ENCODE measurements at places on chromosomes 5 and 9. TPM values are rescaled to one million over a fixed set of nuclear protein-coding genes. Genes with fewer than 3 reads are reported as not detected.

GAPT gene
- not detected for total RNA-seq

CCL21 gene
- not detected for total RNA-seq

DNA sequence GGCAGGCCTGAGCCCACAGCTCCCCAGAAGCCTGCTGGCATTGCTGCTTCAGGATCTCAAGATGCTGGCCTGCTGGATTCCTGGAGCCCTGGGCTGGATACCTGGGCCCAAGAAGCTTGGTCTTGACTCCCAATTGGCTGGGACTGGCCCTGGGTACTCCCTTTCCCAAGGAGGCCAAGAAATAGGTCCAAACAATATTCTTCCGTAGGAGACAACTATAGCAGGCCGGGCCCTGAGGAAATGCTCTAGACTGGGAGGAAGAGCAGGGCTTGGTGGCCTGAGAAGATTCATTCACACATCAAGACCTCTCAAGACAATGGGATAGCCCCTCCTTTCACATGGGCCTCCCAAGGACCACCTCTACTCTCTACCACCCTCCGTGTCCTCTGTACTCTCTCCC, 7.9 kb downstream of the CSF2 start:
- DNase-seq: no peak

- DNase-seq: peak; percentile 51
Measured at GRCh38 chr9:89603767-89604665, 796 bp upstream of the GADD45G start.

DNA sequence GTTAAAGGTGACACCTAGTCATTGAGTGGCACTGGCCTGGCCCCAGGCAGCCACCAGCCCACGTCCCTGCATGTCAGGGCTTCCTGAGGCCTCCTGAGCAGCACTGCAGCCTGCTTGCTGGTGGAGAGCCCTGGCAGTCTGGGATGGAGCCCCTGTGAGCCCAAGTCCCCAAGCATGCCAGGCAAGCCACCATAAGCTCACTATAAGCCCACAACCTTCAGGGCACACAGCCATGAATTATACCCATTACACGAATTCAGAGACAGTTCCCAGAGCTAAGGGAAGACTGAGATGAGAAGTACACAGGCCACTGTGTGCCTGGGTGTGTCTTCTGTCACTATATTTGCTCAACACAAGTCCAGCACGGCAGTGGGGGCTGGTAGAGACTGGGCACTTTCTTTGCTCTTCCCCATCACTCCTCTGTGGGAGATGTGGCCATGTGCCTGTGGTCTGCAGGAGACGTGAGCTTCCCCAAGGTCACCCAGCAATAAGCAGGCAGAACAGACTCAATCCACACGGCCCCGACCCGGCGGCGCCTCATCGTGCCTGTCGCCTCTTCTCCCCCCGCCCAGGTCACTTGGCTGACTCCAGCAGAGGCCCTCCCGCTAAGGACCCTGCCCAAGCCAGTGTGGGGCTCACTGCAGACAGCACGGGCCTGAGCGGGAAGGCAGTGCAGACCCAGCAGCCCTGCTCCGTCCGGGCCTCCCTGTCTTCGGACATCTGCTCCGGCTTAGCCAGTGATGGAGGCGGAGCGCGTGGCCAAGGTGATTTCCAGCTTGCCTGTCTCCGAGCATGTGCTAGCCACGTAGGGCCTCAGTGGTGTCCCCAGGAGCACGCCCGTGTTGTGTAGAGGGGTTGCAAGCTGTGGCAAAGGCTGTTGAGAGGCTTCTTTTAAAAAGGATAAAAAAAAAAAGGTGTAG, 114.8 kb downstream of the WNK2 start:
- DNase-seq: no peak

- no peak for DNase-seq
Measured at GRCh38 chr5:146622391-146622790, 106.4 kb upstream of the GPR151 start.

FOXD4L4 gene
- total RNA-seq: not detected

AGPAT2 gene
- 38.3 TPM for total RNA-seq

DNM1 gene
- total RNA-seq: 2.4 TPM

BARHL1 gene
- total RNA-seq: not detected

IRGM gene
- 1.8 TPM for total RNA-seq

DNA sequence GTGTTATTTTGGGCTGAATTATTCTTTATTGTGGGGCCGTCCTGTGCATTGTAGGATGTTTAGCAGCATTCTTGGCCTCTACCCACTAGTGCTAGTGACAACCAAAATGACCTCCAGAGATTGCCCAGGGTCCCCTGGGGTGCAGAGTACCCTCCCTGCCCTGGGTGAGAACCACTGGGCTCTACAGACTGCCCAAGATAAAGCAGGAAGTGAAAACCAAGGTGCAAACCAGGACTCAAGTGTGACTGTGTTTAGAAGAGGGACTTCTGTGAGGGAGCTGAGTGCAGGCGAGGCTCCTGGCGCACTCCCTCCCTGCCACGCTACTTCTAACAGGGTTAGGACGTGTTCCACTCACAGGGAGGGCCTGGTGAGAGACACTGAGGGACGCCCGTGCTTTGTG, 41.6 kb downstream of the USP20 start:
- DNase-seq: no peak

NIPAL4 gene
- total RNA-seq: 2.1 TPM

DNA sequence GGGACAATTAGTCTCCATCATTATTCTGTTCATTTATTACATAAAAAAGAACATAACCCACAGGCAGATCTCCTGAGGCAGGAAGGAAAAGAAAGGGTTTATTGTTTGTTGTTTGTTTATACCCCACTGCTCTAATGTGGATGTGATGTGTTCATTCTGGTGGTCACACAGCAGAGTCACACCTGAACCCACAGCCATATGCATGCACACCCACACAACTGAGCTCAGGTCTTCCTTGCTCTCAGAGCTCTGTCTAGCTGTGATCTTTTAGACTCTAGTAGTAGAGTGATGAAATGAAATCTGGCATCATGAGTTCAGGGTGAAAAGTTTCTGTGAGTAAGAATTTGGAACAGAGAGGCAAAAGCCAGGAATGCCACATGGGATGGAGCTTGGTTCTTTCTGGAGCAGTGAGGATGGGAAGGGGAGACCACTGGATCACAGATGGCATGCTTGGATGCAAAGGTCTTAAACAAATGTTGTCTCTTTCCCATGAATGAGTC, 227.0 kb downstream of the PAPPA start:
- no peak for DNase-seq

AP3S1 gene
- 74.8 TPM for total RNA-seq

- peak; percentile 12 for DNase-seq
Measured at GRCh38 chr5:44875661-44876605, 67.2 kb downstream of the MRPS30 start.

- no peak for DNase-seq
Measured at GRCh38 chr9:113954591-113954990, 78.5 kb downstream of the ZNF618 start.

- DNase-seq: no peak
Measured at GRCh38 chr5:121630402-121630801, 221.3 kb upstream of the FTMT start.

DNA sequence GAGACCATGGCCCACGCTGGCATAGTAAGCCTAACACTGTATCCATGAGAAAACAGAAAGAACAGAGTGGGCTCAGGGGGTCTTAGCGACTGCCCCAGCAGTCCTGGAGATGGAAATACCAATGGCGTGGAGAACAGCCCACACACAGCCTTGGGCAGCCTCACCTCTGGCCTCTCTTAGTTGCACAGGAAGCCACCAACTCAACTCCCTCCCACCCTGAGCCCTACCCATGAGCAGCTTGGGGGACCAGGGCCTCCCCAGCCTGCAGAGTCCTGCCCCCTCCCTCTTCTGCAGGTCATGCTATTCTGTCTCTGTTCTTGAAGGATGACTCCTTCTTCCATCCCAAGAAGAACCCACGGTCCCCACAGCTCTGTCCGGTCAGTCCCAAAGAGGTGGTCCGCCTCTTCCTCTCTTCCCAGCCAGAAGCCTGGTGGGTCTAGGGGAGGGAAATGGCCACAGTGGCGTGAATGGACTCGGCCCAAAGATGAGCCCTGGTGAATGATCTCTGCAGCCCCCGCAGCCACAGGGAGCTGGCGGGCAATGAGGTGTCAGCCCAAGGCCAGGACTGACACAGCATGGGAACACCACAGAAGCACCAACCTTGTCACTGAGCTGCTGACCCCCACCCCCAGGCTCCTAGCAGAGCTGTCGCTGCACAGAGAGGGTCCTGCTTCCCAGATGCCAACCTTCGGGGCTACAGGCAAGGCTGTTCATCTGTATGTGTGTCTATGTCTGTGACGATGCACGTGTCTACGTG, 131.2 kb downstream of the ROR2 start:
- no peak for DNase-seq

DNA sequence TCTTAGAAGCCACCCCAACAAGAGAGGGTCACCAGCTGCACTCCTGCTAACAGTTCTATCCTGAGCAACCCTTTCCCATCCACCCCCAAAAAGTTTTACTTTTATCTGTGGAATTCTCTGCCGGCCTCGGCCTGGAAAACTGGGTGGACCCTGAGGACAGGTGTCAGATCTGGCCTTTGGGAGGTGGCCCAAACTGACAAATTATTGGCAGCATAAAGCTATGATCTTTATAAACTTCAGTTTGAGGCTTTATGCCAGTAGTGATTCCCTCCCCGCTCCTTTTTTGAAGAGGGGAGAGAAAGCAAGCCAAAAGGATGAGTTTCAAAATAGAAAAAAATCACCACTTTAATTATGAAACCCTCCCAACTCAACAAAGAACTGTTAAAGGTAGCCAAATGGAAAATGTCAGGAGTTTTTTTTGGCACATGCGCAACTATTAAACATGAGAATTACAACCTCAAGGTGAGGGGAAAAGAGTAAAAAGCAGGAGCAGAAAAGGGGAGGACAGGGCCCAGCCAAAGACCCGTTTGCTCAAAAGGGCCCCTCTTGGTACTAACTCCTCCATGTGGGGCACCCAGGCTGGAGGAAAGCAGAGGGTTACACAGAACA, 49.4 kb downstream of the FBXW11 start:
- DNase-seq: no peak

LPAR1 gene
- total RNA-seq: not detected

CER1 gene
- not detected for total RNA-seq

FAM153A gene
- total RNA-seq: 16.3 TPM

DNA sequence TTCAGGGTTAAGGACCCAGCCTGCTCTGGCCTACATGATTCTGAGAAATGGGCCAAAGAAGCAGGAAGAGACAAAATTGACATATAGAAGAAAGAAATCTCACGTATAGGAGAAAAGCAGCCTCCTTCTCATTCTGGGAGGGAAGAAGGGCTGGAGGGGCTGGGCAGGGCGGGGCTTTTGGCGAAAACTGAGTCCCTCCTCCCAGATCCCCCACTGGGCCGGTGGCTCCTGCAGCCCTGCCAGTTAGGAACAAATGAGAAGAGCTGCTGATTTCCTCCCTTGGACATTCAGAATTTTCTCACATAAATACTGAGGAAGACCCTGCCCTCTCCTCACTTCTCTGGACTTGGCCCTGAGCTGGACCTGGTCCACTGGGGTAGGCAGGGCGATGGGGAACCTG, at the start of gene WNT8A:
WNT8A (plus strand) TSS at position 332 of the 400 bp plus-strand sequence. CDS start 95 bp downstream, outside the sequence.
- DNase-seq: no peak

DNA sequence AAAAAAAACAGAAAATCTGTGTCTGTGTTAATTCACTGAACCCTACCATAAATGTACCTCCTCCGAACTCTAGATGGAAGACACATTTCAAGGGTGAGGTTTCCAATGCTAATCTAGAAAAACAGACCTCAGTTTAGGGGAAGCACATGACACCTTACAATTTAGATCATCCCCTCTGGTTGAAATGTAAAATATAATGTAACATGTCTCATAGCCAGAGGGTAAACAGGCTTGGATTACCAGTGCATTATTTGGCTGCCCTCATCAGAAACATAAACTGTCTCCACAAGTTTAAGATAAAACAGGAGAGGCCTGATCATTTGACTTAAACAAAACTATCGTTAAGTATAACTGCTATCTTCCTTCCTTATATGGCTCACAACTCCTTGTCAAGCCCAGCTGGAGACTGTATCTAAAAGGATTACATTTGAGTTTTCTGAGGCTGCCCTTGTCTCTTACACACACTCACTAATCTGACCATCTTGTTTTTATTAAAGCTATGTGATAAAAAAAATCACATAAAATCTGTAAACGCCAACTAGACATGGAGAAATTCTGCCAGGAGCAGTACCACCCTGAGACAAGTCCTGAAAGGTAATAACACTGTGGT, 105.7 kb downstream of the LURAP1L start:
- DNase-seq: no peak

- no peak for DNase-seq
Measured at GRCh38 chr5:145446412-145446811, 388.7 kb downstream of the PRELID2 start.

Measured in activated T-helper 2 cell treated with anti-CD3 and anti-CD28 coated beads, Interferon-gamma antibody, Interleukin-2, Interleukin-4, amounts not matched to agents 10 μg/mL and 5 μg/mL and 100 μg/mL, durations not matched to agents 14 hours and 24 hours and 36 hours (primary cell).